CD4-positive, alpha-beta memory T cell (primary cell): ENCODE measurements at places on chromosomes 5 and 9. TPM values are rescaled to one million over a fixed set of nuclear protein-coding genes. Genes with fewer than 3 reads are reported as not detected.

GRCh38 chr9:121945281-121945680, 147.8 kb downstream of the TTLL11 start:
- no peak for DNase-seq
- no peaks in the 10 kb centered on the region for H3K36me3 ChIP-seq
- no peaks in the 10 kb centered on the region for H3K27me3 ChIP-seq
- no peaks in the 10 kb centered on the region for H3K4me1 ChIP-seq
- H3K4me3 ChIP-seq: no peak overlapping the region

NIM1K gene
- 0.28 TPM for total RNA-seq

DNA sequence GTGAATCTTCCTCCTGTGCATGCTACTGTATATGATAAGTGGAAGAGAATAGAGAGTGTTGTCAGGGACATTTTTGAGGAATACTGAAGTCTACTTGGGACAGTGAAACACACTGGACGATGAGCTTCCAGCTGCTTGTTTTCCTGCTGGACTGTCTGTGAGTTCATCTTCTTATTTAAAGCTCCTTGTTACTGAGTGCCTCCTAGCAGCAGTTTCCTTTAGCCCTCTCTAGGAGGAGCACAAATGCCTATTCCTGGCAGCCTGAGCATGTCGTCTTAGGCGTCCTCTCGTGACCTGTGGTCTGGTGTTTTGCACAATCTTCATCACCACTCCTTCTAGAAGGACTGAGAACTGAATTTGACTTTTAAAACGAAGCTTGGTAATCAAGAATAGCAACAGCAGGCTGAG, 43.8 kb downstream of the ANKRD33B start:
- H3K4me3 ChIP-seq: no peak overlapping the region
- H3K36me3 ChIP-seq: no peaks in the 10 kb centered on the region
- no peaks in the 10 kb centered on the region for H3K4me1 ChIP-seq

- no peak overlapping the region for H3K27ac ChIP-seq
- H3K4me1 ChIP-seq: no peaks in the 10 kb centered on the region
- H3K36me3 ChIP-seq: no peaks in the 10 kb centered on the region
- no peaks in the 10 kb centered on the region for H3K27me3 ChIP-seq
- DNase-seq: no peak
These were observed 208.0 kb downstream of the CHSY3 start for GRCh38 chr5:130112246-130112645.

DNA sequence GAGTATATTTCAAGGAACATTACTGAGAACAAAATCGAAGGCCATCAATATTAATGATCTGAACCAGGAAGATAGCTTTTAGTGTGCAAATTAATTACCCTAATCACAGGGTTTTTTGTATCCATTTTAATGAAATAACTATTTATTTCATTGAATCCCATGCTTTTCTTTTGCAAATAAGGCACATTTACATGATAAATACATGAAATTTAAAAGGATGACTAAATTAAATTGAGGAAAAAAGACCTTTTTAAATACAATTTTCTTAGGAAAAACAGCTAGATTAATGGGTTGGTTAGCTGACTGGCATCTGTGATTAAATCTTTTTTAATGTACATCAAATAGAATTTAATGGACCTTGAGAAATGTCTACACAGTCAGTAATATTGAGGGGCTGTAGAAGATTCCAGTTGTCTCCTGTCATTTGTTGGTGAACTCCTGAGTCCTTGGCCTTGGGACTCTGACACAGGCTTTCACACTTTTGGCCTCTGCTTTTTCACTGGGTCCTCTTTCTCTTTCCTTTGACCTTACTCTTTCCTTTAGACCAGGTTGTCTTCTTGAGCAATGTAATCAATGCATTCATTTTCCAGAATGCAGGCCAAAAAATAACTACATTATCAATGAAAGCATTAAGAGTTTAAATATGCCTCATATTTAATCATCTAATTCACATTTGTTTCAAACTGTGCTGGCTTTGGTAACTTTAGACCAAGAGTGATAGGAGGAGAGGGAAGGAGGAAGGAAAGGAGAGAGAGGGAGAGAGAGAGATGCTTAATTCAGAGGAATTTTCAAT, 511.5 kb downstream of the ZNF608 start:
- no peak overlapping the region for H3K4me3 ChIP-seq
- no peaks in the 10 kb centered on the region for H3K27me3 ChIP-seq
- DNase-seq: no peak
- no peaks in the 10 kb centered on the region for H3K4me1 ChIP-seq

GRCh38 chr9:94511134-94511954, 43.5 kb upstream of the PCAT7 start:
- H3K27me3 ChIP-seq: no peaks in the 10 kb centered on the region
- H3K27ac ChIP-seq: no peak overlapping the region
- H3K4me3 ChIP-seq: no peak overlapping the region
- no peaks in the 10 kb centered on the region for H3K4me1 ChIP-seq
- H3K36me3 ChIP-seq: no peaks in the 10 kb centered on the region
- DNase-seq: no peak

- DNase-seq: no peak
- no peaks in the 10 kb centered on the region for H3K27me3 ChIP-seq
- no peaks in the 10 kb centered on the region for H3K36me3 ChIP-seq
- H3K27ac ChIP-seq: no peak overlapping the region
- no peaks in the 10 kb centered on the region for H3K4me1 ChIP-seq
These were observed 268.2 kb downstream of the BRINP1 start for GRCh38 chr9:119101048-119101447.

- H3K36me3 ChIP-seq: no peaks in the 10 kb centered on the region
- DNase-seq: no peak
- no peak overlapping the region for H3K27ac ChIP-seq
- H3K27me3 ChIP-seq: no peaks in the 10 kb centered on the region
- no peaks in the 10 kb centered on the region for H3K4me1 ChIP-seq
These were observed 45.8 kb upstream of the ATG10 start for GRCh38 chr5:81925981-81926380.

- H3K4me1 ChIP-seq: no peaks in the 10 kb centered on the region
- no peaks in the 10 kb centered on the region for H3K27me3 ChIP-seq
- DNase-seq: no peak
- no peak overlapping the region for H3K27ac ChIP-seq
- H3K4me3 ChIP-seq: no peak overlapping the region
- H3K36me3 ChIP-seq: no peaks in the 10 kb centered on the region
These were observed 1157.9 kb downstream of the TAF11L14 start for GRCh38 chr5:18792145-18792544.

DNA sequence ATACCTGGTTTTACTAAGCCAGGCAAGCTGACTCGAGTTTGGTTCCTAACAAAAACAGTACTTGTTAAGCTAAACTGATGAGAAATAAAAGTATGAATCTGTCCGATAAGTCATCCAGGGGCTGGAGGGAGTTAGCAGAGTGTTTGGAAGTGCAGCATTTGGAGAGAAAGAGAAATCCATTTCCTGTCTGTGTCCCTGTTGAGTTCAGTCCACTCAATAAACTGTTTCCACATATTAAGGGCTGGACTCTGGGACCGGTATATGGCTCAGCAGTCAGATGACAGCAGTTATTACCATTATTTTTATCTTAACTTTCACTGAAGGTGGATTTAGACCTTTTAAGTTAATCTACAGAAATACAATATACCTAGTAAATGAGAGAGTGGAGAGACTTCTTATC, 130.6 kb upstream of the ADRA1B start:
- no peaks in the 10 kb centered on the region for H3K36me3 ChIP-seq
- no peak overlapping the region for H3K4me3 ChIP-seq
- no peaks in the 10 kb centered on the region for H3K4me1 ChIP-seq
- no peak for DNase-seq
- H3K27ac ChIP-seq: no peak overlapping the region

DNA sequence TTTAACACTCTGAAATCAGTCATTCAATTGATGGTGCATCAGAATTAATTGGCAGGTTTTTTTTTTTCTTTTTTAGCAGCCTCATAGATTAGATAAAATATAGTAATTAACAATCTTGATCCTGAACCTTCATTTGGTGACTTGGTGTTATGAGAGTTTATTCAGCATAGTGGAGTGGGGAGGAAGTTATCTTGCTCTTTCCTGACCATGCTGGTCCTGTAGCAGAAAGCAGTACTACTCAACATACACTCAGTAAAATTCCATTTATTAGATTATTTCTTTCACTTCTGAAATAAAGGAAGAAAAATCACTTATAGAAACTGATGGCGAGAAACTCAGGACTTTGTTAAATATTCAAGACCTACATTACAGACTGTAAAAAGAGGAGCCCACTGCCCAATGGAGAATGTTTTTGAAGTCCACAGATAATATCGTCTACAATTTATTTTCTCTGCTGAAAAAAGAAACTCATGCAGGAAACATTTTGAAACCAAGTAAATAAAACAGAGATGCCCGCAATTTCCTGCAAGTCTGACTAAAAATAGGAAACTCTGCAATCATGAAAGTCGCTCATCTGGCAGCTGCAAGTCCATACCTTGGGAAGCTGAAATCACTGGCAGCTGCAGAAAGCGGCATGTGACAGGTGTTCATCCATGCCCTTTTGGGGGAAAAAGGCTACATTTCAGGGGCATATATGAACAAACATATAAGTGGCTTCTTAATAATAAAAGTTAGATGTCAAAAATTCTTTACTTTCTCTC, 233.2 kb upstream of the RFX3 start:
- no peak for DNase-seq
- no peak overlapping the region for H3K4me3 ChIP-seq
- H3K36me3 ChIP-seq: no peaks in the 10 kb centered on the region
- peaks cover 10% of the 10 kb centered on the region for H3K4me1 ChIP-seq
- H3K27ac ChIP-seq: no peak overlapping the region

PTTG1 gene
- 9.2 TPM for total RNA-seq

DNA sequence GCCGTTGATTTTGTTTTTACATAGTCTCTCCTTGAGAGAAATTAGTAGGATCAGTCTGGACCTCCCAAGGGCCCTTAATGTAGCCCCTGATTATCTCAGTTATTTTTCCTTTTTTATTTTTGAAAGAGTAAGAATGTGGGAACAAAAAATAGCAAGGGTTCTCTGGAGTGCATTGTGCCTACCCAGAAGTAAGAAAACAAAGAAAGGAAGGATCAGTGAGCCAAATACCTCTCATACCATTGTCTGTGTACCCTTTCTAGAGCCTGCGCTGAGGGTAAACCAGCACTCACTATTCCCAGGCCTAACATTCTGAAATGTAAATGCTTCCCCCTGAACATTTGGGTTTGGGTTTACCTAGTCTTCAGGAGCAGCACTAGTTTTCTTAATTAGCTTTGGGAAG, 213.0 kb upstream of the TARS1 start:
- no peak overlapping the region for H3K4me3 ChIP-seq
- no peaks in the 10 kb centered on the region for H3K36me3 ChIP-seq
- no peak for DNase-seq
- H3K27ac ChIP-seq: no peak overlapping the region
- no peaks in the 10 kb centered on the region for H3K27me3 ChIP-seq

IL4 gene
- total RNA-seq: not detected
